Stimulated activated CD8-positive, alpha-beta memory T cell treated with anti-CD3 and anti-CD28 coated beads, Interleukin-7, amount 100 ng/mL, for 4 hours (primary cell): ENCODE measurements at places on chromosomes 5 and 9.

GRCh38 chr9:5842929-5843793 lies 10.2 kb upstream of the ERMP1 start:
- no peak for DNase-seq

DNA sequence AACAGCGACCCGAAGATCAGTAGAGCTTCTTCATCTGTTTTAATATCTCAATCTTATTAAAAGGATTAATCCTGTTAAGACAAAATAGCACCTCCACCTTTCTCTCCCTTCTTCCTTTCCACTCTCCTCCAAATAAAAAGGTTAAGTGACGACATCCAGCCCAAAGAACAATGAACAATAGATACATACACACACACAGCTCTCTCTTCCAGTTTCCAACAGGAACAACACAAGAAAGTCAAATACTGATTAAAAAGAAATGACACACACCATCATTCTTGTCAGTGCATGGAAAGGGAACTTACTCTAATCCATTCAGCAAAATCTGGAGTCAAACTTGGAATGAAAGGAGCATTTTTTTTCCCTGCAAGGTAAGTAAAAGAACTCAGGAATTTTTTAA lies 2.8 kb downstream of the ARL15 start:
- DNase-seq, result no peak

- DNase-seq, result no peak
Measured at GRCh38 chr5:170623576-170624181, 119.9 kb downstream of the KCNIP1 start.

- DNase-seq, result no peak
Measured at GRCh38 chr9:134294153-134295071, 31.8 kb upstream of the RXRA start.

GRCh38 chr9:69871118-69871834 lies 50.7 kb downstream of the CFAP95 start:
- DNase-seq, result no peak

DNA sequence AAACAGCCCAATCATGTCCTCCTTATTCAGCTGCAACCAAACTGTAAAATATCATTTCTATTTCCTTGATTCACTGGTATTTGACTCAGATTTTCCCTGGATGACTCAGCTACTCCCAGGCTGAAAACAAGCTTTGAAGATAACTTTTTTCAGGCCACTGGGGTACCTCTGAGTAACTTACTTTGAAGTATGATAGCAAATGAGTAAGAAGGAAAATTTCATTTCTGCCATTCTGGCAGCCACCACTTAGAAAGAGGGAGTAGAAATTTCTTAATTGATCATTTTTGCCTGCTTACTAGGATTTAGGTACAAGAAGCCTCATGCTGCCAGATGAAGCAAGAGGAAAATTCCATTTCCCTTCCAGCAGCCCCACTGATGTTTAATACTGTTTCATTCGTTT lies 247.4 kb downstream of the PRELID2 start:
- DNase-seq, result no peak

GRCh38 chr5:44983006-44983405 lies 174.3 kb downstream of the MRPS30 start:
- no peak for DNase-seq

GRCh38 chr9:4059437-4059836 lies 240.4 kb downstream of the GLIS3 start:
- no peak for DNase-seq

- no peak for DNase-seq
Measured at GRCh38 chr9:122719218-122719617, 4.6 kb upstream of the OR1L4 start.
